NAMALWA (cell line): ENCODE measurements at places on chromosomes 3 and 15.

GRCh38 chr3:53171827-53172505 lies 11.0 kb downstream of the PRKCD start:
- DNase-seq: no peak

- no peak for DNase-seq
Observed at GRCh38 chr3:15301761-15302160, 30.6 kb downstream of the SH3BP5 start.

DNA sequence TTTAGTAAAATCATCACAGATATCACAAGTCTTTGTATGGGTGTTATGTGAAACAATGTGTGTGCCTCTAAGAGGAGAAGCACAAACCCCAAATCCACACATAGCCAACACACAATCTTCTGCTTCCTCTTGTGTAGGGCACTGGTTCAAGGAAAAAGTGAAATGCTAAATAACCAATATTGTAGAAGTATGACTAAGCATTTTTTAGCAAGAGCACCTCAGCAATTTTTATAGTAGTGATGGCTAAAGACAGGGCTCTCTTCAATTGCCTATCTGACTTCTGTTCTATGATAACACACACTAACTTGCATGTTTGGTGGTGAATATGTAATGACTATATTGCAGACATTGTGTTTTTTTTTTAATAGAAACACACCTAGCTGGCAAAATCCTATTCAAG lies 997.9 kb upstream of the ALCAM start:
- DNase-seq: no peak

GRCh38 chr3:42725454-42725853 lies 22.9 kb upstream of the HHATL start:
- no peak for DNase-seq

GRCh38 chr15:89095556-89095955 lies 7.3 kb downstream of the ABHD2 start:
- DNase-seq: no peak

DNA sequence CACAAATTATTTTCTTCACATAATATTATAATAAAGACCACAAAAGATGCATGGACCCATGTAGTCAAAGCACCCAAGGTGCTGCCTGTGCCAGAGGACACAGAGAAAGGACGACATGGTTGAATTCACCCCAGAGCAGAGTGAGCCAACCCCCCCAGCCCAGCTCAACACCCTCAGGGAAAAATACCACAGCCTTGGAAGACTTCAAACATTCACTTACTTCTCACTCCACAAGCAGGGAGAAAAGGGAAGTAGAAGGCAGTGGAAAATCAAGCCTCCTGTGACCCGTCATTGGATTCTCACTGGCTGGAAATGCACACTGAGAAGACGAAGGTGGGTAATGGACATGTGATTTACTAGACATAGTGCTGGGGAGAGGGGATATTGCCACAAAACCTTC lies 70.8 kb downstream of the TAFA4 start:
- DNase-seq: no peak

- no peak for DNase-seq
Observed at GRCh38 chr3:63588895-63589294, 63.6 kb upstream of the SNTN start.

- DNase-seq: no peak
Observed at GRCh38 chr3:192077795-192078497, 617.0 kb downstream of the PYDC2 start.

DNA sequence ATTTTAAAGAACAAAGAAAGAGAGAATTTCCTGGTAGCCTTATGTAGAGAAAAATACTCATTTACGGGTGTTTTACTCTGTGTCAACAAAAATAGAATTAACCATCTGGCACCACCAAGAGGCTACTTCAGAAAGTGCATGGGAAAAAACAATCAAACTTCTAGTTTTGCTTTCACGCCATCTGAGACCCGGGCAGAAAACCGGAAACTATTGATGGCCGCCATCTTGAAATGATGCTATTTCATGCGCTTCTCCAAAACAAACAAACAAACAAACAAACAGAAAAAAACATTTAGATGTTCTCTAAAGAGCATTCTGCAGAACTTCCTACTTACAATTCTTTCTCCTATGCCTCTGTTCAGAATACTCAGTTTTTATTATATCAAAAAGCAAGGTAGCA lies 49.4 kb upstream of the SYNPR start:
- peak; percentile 75 for DNase-seq

DNA sequence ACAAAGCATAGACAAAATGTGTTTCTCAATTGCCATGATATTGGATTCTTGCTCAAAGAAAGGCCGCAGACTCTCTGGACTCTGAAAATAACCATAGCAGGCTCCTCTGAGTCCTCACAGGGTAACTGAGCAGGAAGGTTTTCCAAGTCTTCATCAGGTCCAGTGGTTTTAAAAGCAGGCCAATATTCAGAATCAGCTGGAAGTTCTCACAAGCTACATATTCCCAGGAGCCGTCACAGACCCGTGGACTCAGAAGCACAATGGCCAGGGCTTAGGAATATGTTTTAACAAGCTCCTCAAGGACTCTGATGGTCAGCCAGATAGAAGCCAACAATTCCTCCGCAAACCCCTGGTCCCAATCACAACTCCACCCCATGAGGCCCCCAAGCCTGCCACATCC lies 256.1 kb upstream of the ADAMTS9 start:
- DNase-seq: no peak

DNA sequence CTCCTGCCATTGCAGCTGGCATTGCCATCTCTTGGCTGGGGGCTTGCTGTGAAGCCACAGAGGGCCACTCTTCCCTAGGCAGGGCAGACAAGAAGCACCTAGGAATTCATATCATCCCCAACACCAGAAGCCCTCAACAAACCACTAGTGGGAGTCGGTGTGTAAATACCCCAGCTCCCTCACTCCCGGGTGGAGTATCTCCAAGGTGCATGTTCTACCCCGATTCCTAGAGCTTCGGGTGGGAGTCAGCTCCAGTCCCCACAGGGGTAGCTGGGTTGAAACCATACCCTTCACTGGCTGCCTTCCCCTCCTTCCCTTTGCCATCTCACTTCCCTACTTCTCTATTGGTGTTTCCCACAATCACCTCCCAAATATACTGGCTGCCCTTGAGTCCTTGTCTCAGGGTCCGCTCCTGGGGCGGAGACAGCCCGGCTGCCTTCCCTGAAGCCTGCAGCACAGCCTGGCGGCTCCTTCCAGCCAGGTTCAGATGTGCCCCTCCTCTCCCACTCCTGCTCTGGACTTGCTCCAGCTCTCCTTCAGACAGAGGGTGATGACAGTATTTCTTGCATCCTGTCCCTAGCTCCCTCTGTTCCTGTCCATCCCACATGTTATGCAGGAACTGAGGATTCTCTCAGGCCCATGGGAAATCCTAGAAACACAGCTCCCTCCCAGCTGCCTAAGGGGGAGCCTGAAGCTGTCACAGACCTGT lies 33.3 kb downstream of the FAM3D start:
- DNase-seq: no peak

DNA sequence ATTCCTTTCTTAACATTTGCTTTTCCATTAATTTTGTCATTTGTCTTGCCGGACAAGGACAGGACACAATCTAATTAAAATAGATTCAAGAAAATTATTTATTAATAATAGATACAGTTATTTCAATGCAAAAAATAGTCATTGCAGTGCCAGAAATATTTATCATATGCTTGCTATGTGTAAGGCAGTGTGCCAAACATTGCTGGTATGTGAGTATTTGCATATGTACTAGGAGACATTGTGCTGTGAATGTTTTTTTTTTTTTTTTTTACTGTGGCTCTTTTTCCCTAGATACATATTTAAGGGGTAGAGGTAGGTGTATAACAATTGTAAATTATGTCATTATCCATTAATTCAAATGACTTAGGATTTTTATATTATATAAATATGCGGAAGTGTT lies 23.3 kb downstream of the SPRED1 start:
- DNase-seq: no peak

DNA sequence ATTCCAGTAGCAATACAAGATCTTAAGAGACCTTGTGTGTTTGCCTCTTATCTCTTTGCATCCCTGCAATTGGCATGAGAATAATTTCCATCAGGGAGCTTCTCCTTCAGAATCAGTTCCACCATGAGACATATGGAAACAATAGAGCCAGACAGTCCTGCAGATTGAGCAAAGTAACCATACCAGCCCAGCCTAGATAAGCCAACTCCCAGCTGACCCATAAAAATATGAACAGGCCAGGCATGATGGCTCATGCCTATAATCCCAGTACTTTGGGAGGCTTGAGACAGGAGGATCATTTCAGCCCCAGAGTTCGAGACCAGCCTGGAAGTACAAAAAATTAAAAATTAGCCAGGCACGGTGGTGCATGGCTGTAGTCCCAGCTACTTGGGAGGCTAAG lies 12.7 kb downstream of the CNTN3 start:
- DNase-seq: no peak

- no peak for DNase-seq
Observed at GRCh38 chr3:12356996-12357395, 68.1 kb downstream of the PPARG start.

- DNase-seq: no peak
Observed at GRCh38 chr15:29616512-29616911, 205.8 kb downstream of the TJP1 start.

- peak; percentile 78 for DNase-seq
Observed at GRCh38 chr15:74955796-74956647, 550 bp downstream of the RPP25 start.

- no peak for DNase-seq
Observed at GRCh38 chr15:29533647-29534046, 264.0 kb upstream of the NSMCE3 start.

GRCh38 chr3:107524841-107525643 lies 2.3 kb downstream of the BBX start:
- peak; percentile 26 for DNase-seq

DNA sequence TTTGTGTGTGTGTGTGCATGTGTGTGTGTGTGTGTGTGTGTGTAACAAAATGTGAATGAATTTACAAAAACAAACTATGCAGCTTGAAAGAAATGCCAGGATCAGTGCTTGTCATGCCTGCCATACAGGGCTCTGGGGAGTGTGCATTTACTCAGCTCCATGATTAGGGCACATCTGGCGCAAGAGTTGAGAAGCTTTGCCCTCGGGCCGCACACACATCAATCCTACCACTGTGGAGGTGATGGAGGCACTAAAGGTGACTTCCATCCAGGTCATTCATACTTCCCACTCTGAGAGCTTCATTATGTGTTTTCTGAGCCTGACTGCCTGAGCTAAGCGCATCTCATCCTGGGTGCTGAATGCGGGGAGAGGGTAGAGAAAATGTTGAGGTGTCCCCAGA lies 72.0 kb upstream of the ZBED2 start:
- no peak for DNase-seq

GRCh38 chr15:63372753-63373152 lies 8.9 kb downstream of the CA12 start:
- DNase-seq: no peak

DNA sequence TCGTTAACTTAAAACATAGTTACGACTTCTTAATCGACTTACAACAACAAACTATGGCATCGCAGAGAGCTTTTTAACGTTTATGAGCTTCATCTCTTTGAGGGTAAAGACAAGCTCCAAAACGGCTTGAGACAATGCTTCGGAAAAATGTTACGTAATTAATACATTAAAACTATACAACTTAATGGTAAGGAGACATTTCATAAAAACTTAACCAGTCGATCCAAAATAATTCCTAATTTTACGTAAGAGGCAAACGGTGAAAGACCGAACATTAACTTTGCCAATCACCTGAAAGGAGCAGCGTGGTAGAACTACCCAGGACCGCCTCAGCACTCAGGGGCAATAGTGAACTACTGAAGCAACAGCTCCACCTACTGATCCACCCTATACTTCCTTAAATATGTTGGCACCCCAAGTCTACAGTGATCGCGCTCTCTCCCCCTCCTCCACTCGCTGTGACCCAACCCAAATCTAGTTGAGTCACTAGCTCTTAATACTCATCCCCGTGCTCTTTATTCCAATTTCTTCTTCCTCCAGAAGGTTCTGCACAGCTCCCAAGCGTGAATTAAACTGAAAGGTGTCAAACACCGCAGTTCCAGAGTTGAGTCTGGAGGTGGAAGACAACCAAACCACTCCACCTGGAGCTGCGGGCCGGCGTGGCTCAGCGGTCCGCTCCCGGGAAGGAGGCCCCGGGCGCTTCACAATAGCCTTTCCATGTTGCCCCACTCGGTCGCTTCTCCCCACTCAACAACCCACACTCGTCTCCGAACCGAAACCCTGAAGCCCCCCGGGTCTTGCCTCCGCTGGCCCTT lies 901 bp downstream of the NAA50 start:
- DNase-seq: peak; percentile 94

DNA sequence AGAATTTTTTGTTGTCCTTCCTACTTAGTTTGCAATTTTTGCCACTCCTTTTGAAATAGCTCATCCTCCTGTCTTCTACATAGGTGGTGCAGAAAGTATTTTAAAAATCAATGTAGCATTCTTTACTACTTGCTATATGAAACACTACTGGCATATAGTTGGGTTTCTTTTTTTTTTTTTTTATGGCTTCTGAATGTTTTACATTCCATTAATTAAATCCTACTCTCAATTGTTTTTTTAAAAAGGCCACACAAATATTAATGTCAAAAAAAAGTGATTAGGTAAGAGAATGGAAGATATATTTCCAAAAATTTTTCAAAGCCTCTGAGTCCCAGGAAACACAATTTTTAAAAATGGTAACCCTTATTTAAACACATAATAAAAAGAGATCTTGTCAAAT lies 262.6 kb downstream of the MAGI1 start:
- DNase-seq: no peak

- DNase-seq: no peak
Observed at GRCh38 chr3:127911421-127911931, 3.6 kb upstream of the KBTBD12 start.

GRCh38 chr3:193831495-193832455 lies 238.8 kb downstream of the OPA1 start:
- DNase-seq: peak; percentile 5

- DNase-seq: peak; percentile 56
Observed at GRCh38 chr15:40053831-40054604, 15.0 kb upstream of the SRP14 start.

GRCh38 chr15:67253549-67254237 lies 768 bp downstream of the AAGAB start:
- peak; percentile 56 for DNase-seq
